ENCODE measurements at places on chromosomes 2 and 18. TPM values are rescaled to one million over a fixed set of nuclear protein-coding genes. Genes with fewer than 3 reads are reported as not detected.

DNA sequence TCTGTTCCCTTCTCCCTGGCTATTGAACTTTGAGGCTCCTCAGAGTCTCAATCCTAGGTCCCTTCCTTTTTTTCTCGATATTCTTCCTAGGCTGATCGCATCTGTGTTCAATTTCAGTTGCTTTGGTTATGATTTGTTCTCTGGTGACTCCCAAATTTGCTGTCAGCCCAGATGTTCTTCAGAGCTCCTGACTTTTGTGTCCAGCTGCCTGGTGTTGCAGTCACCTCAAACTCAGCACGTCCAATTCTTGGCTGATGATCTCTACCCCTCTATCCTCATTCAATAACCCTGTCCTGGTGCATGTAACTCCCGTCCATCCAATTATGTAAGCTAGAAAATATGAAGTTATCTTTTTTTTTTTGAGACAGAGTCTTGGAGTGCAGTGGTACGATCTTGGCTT, 31.4 kb downstream of the DIS3L2 start:
- no peak overlapping the region for H3K27ac ChIP-seq
- no peaks in the 10 kb centered on the region for H3K27me3 ChIP-seq
- H3K4me3 ChIP-seq: no peak overlapping the region
- peaks cover 15% of the 10 kb centered on the region for H3K36me3 ChIP-seq

DNA sequence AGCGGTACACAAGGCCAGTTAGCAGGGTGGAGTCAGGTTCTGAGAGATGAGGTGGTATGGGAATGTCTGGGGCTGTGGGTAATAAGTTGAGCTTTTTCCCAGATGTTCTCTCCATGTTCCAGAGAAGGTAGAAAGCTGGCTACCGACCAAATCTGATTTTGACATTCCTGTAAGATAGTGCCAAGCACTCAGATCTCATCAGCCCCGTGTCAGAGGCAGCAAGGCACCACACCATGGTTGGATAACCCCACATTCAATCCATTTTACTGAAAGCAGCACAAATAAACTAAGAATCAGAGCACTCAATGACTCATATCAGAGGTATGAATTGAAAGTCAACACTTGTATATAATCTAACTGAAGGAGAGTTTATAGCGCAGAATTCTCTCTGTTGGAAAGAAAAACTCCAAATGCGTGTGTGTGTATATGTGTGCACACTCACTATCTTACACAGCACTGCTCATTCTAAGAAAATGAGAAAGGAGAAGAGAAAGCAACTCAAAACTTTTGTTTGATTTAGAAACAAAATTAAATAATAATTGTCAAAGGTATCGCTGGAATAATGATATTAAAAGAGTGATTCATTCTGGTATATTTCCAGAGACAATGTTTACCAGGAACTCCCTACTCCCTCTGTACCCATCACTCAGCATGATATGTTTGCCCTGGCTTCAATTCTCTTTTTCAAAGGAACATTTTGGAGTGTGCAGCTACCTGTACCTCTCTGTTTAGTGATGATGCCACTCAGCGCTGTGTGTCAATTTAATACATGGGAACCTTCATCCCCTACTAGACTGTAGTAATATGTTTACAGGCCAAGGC, 375.1 kb upstream of the ID2 start:
- H3K36me3 ChIP-seq: peaks cover 9% of the 10 kb centered on the region
- DNase-seq: no peak
- H3K27me3 ChIP-seq: peaks cover 95% of the 10 kb centered on the region
- peaks cover 30% of the 10 kb centered on the region for H3K4me1 ChIP-seq
- H3K4me3 ChIP-seq: no peak overlapping the region

DNA sequence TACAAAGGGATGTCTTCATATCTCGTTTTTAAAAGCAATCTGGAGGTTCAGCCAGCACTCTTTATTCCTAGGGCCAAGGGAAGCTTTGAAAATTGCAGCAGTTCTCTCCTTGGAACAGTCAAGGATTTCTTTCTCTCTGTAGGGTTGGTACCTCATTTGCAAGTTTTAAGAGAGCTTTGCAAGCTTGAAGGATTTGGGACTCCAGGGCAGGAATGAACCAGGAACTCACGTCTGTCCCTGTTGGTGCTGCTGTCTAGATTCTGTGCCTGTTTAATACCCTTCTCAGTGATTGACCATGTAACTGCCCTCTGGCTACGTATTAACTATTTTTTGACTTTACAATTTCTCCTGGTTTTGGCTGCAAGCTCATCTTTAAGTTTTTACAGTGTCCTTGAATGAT, 262.5 kb upstream of the ST6GAL2 start:
- H3K27me3 ChIP-seq: no peaks in the 10 kb centered on the region
- H3K4me1 ChIP-seq: no peaks in the 10 kb centered on the region
- no peak overlapping the region for H3K27ac ChIP-seq
- DNase-seq: no peak
- H3K36me3 ChIP-seq: no peaks in the 10 kb centered on the region

The ZNF521 gene
- 0.24 TPM for polyA plus RNA-seq

The STON1 gene
- polyA plus RNA-seq: not detected

The SLC14A1 gene
- polyA plus RNA-seq: 1.0 TPM
